ENCODE measurements at places on chromosomes 4 and X. TPM values are rescaled to one million over a fixed set of nuclear protein-coding genes. Genes with fewer than 3 reads are reported as not detected.

KCTD8 gene
- total RNA-seq: not detected

SPATA18 gene
- 0.55 TPM for total RNA-seq

UCP1 gene
- total RNA-seq: not detected

UBA6 gene
- 65.2 TPM for total RNA-seq

TEC gene
- 4.2 TPM for total RNA-seq

IDH3G gene
- total RNA-seq: 66.3 TPM

GPR50 gene
- not detected for total RNA-seq

TMEM255A gene
- total RNA-seq: 0.14 TPM

DNA sequence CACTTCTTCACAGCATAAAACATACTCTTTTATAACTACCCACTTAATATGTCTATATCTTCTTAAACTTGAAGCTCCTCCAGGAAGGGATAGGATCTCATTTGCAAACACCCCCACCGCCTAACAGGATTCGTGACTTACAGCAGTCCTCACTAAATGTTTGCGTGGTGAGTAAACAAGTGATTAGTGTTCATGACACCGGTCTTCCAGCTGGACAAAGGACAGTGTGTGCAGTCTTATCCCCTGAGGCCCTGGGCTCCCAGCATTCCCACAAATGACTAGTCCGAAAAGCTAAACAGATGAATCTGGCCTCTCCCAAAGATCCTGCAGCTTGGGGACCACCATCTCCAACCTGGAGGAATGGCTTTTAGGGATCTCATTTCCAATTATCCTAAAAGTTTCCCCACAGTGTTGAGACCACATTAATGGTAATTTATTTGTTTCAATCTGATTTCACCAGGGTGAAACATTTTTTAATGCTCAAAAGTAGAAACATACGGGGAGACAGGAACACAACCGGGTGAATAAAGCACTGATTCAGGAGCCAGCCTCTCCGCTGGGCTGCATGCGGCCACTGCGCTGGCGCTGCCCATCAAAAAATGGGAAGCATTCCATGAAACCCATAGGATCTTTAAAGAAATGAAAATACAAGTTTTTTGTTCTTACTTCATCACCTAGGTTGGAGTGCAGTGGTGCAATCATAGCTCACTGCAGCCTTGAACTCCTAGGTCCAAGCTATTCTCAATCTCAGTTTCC is 69.2 kb downstream of the HADH start:
- H3K4me1 ChIP-seq: peaks cover 35% of the 10 kb centered on the region
- peaks cover 39% of the 10 kb centered on the region for H3K36me3 ChIP-seq
- no peak for DNase-seq

GRCh38 chr4:142838778-142839177 is 7.3 kb downstream of the INPP4B start:
- H3K27ac ChIP-seq: no peak overlapping the region
- no peak for DNase-seq
- H3K4me1 ChIP-seq: peaks cover 2% of the 10 kb centered on the region
- H3K36me3 ChIP-seq: no peaks in the 10 kb centered on the region
- peaks cover 14% of the 10 kb centered on the region for H3K27me3 ChIP-seq
- H3K4me3 ChIP-seq: no peak overlapping the region

DNA sequence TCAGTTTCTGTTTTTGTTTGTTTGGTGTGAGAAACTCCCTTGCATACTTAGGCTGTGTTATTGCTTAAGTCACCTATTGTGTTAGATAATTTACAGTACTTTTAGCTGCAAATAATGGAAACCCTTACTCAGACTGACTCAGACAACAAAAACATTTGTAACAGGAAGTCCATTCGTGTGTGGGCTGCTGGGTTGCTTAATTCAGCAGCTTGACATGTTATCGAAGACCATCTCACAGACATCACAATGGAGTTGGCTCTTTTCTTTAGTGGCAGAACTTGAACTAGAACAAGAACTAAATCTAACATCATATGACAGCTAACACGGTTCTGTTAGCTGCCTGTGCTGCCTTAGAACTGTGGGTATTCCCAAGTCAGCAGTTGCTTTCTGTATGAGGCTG is 9.9 kb upstream of the GABRE start:
- no peak overlapping the region for H3K27ac ChIP-seq
- H3K27me3 ChIP-seq: no peaks in the 10 kb centered on the region
- no peaks in the 10 kb centered on the region for H3K4me1 ChIP-seq
- no peak for DNase-seq
- no peak overlapping the region for H3K4me3 ChIP-seq

DNA sequence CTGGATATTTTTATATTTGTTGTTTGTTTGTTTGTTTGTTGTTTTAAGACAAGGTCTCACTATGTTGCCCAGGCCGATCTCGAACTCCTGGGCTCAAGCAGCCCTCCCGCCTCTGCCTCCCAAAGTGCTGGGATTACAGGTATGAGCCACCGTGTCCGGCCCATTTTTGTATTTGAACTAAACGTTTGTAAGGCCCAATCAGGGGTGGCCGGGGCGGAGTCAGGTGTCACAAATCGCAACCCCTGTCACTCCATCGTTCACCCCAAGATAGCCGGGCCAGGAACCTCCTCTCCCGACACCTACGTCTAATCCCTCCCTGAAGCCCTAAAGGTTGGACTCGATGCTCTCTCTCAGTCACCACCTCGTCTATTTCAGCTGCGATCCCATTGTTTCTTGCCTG is 722 bp upstream of the EFHC2 start:
- no peaks in the 10 kb centered on the region for H3K36me3 ChIP-seq
- peak overlapping the region; percentile 74 for H3K4me3 ChIP-seq
- H3K27ac ChIP-seq: peak overlapping the region; percentile 91
- peak; percentile 60 for DNase-seq
- peaks cover 6% of the 10 kb centered on the region for H3K4me1 ChIP-seq

- no peak overlapping the region for H3K4me3 ChIP-seq
- no peak overlapping the region for H3K27ac ChIP-seq
Observed at GRCh38 chr4:6924361-6924779, 14.7 kb downstream of the TBC1D14 start.

- H3K4me1 ChIP-seq: no peaks in the 10 kb centered on the region
- no peak overlapping the region for H3K27ac ChIP-seq
- no peak overlapping the region for H3K4me3 ChIP-seq
- H3K27me3 ChIP-seq: peaks cover 7% of the 10 kb centered on the region
- DNase-seq: no peak
- no peaks in the 10 kb centered on the region for H3K36me3 ChIP-seq
Observed at GRCh38 chrX:39675619-39676018, 422.1 kb downstream of the BCOR start.

DNA sequence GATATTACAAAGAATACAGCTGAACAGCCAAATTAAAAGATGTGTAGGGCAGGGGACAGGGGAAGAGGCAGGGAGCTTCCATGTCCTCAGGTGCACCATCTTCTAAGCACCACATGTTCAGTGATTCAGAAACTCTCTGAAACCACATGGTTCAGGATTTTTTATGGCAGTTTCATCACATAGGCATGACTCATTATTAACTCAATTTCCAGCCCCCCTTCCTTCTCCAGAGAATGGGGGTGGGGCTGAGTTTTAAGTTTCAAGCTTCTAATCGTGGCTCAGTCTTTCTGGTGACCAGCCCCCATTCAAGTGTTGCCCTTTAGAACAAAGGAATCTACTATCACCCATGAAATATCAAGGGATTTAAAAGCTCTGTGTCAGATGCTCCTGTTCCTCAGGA is 317.8 kb upstream of the GALNT7 start:
- H3K36me3 ChIP-seq: no peaks in the 10 kb centered on the region
- H3K27me3 ChIP-seq: no peaks in the 10 kb centered on the region

- DNase-seq: no peak
- no peaks in the 10 kb centered on the region for H3K36me3 ChIP-seq
- H3K27ac ChIP-seq: no peak overlapping the region
- no peaks in the 10 kb centered on the region for H3K27me3 ChIP-seq
- H3K4me3 ChIP-seq: no peak overlapping the region
Observed at GRCh38 chr4:116752027-116752426, 333.3 kb downstream of the TRAM1L1 start.

DNA sequence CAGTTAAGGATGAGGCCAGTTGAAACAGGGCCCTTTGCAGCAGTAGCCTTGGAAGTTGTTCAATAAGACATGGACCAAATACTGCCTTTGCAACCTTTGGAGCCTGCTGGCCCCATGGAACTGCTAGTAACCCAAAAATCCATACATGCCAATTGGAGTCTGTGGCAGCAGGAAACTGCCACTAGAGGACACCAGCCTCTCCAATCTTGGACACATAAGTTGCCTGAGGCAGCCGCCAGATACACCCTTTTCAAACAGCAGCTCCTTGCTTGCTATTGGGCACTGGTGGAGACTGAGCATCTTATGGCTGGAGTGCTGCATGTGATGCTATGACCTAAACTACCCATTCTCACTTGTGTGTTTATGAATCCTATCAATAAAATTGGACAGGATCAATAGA is 14.8 kb upstream of the LAP3 start:
- no peak overlapping the region for H3K4me3 ChIP-seq
- H3K27me3 ChIP-seq: peaks cover 4% of the 10 kb centered on the region
- no peaks in the 10 kb centered on the region for H3K36me3 ChIP-seq
- no peaks in the 10 kb centered on the region for H3K4me1 ChIP-seq

DNA sequence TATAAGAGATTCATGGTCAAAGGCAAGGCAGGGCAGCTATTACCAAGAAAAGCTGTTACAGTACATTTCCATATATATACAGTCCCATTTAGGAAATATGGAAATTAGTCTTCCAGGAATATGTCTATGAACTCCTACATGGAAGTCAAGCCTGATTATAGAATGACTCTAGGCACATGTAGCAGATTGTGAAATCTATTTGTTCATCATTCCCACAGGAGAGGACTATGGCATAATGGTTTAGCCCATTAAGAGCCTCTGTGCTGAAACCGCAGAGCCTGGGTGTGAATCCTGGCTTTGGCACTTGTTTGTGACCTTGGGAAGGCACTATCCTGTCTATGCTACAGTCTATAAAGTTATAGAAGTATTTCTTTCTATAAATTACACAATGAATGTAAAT is 764.8 kb downstream of the RAPGEF2 start:
- H3K4me3 ChIP-seq: no peak overlapping the region
- no peak overlapping the region for H3K27ac ChIP-seq
- H3K4me1 ChIP-seq: no peaks in the 10 kb centered on the region
- no peaks in the 10 kb centered on the region for H3K36me3 ChIP-seq
- no peak for DNase-seq

GRCh38 chr4:146949559-146949958 is 3.9 kb upstream of the TTC29 start:
- peaks cover 36% of the 10 kb centered on the region for H3K27me3 ChIP-seq
- H3K36me3 ChIP-seq: no peaks in the 10 kb centered on the region
- peaks cover 17% of the 10 kb centered on the region for H3K4me1 ChIP-seq
- no peak overlapping the region for H3K4me3 ChIP-seq

DNA sequence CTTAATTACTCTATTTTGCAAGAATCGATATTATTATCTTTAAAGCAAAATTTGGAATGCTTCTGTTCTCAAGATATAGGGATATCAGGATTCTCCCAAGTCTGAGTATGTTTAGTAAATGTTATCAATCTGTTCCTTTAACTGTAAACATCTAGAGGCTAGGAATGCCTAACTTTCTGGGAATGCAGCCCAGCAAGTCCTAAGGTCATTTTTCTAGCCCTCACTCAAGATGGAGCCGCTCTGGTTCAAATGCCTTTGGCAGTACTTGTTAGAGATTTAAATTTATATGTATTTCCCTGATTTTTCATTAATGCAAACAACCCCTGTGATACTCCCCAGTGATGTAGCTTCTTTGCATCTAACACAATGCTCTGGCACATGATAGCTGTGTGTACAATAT is 623.8 kb upstream of the LCORL start:
- H3K36me3 ChIP-seq: no peaks in the 10 kb centered on the region
- DNase-seq: no peak
- no peaks in the 10 kb centered on the region for H3K27me3 ChIP-seq
- H3K27ac ChIP-seq: no peak overlapping the region

DNA sequence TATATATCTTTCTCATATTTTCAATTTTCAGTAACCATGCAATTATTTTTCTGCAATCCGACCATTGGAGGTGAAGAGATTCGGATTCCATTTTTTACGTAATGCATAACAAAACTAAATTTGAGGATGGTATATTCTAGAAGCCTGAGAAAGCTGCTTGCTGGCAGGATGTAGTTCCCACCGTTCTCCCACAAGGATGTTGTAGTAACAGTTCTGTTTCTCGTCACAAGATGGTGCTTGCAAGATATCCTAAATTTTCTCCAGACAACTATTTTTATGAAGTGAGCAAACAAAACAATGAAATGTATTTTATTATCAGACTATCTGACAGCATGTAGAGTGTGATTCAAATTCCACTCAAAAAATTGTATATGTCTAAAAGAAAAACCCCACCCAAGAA is 10.7 kb downstream of the PWWP3B start:
- H3K27ac ChIP-seq: no peak overlapping the region
- H3K27me3 ChIP-seq: no peaks in the 10 kb centered on the region
- H3K36me3 ChIP-seq: no peaks in the 10 kb centered on the region

DNA sequence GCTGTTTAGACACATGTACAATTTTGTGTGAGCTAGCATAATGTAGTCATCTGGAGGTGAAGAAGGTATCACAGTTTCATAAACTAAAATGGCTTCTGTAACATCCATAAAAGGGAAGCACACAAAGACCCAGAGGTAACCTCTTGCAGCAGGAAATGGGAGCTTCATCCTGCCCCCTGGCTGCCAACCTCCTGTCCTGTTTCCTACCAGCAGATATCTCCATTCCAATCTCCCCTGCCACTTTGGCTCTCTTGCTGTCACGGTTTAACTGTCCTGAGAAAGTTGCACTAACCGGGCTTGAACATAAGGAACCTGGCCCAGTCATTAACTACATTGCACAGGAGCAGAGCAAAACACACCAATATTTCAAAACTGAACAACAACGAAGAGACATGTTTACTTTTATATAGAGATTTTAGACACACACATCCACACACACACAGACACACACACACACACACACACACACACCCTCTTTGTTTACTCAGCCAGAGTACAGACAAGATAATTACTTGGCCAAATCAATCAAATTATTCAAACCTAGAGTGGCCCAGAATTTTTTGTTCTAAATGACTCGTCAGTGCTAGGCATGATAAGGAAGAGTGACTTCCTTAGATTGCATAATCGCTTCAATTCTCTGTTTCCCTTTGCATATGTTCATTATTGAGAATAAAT is 24.2 kb downstream of the MID2 start:
- no peaks in the 10 kb centered on the region for H3K27me3 ChIP-seq
- DNase-seq: no peak
- peaks cover 4% of the 10 kb centered on the region for H3K4me1 ChIP-seq
- H3K36me3 ChIP-seq: peaks cover 2% of the 10 kb centered on the region
- no peak overlapping the region for H3K27ac ChIP-seq
- H3K4me3 ChIP-seq: no peak overlapping the region

DNA sequence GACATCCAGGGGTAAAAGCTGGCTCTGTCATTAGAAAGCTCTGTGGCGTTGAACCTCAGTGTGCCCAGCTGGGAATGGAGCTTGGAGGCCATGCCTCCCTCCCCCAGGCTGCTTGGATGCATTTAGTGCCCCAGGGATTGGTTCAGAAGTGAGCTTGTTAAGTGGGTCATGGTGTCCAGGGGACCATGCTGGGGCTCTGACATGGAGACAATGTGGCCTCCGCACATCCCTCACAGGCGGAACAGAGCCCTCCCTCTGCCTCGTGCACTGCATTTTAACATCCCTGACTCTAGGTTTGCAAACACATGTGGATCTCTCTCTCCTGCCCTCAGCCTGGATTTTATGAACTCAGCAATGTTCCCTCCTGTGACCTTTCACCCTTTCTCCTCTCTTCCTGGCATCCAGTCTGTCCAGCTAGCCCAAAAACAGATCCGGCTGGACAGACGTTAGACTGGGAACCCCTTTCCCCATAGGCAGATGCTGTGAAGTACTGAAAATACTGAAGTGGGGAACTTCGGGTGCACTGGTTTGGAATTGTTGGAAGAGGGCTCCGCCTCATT is 81.5 kb downstream of the SORCS2 start:
- no peaks in the 10 kb centered on the region for H3K36me3 ChIP-seq
- H3K4me1 ChIP-seq: no peaks in the 10 kb centered on the region
- no peak overlapping the region for H3K27ac ChIP-seq
- H3K4me3 ChIP-seq: no peak overlapping the region

Measured in activated naive CD8-positive, alpha-beta T cell treated with anti-CD3 and anti-CD28 coated beads, Interleukin-2, amount 10 ng/mL, durations not matched to agents 7 days and 5 days (primary cell).